Ovary (tissue), 10 donors: ENCODE measurements at places on chromosomes 1 and 21. TPM values are rescaled to one million over a fixed set of nuclear protein-coding genes. Genes with fewer than 3 reads are reported as not detected.

NUDT4B gene
- total RNA-seq, result 34.1 TPM

- peak; percentile 19 for DNase-seq
These were observed 99.3 kb downstream of the FMN2 start for GRCh38 chr1:240190881-240191401.

- DNase-seq, result no peak
These were observed 19.4 kb downstream of the LGALS8 start for GRCh38 chr1:236543065-236543669.

DNA sequence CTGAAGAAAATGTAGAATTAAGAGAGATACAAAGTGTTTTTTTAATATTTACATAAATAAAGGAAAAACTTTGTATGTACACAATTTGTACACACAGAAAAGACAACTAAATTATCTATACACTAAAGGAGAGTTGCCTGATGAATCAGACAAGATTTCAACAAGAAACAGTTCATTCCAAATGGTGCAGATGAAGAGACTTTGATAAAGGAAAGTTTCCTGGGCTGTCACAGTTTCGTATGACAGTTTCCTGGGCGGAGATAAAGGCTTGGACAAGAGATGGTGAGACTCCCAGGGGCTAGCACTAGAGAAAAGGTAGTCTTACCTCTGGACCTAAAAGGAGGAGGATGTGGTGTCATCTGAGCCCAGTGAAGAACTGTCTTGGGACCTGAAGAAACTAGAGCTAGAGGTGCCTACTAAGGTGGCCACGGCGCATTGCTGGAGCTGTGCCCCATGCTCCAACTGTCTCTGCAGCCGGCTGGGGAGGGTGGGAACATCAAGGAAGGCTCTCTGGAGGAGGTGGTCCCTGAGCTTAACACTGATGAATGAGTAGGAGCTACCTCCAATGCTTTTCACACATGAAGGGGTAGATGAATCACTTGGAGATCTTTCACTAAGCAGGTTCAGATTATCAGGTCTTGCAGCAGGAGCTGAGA is 32.2 kb downstream of the ETS2 start:
- no peak for DNase-seq

DNA sequence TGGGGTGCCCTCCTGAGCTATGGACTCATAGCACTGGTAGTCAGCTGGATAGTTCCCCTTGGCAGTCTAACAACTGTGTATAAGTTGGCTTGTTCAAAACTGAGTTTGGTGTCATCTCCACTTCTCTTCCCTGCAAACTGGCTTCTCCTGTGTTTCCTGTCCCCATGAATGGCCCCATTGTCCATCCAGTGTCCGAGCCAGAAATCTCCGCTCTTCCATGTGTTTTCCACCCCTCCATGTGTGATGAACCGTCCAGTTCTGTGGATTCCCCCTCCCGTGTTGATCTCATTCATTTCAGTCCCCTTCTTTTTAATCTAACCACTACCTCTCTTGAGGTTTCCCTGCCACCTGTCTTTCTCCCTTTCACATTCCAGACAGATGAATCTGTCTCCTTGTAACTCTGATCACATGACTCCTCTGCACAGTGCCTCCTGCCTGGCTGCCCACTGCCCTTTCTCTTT is 195.7 kb downstream of the ROR1 start:
- no peak for DNase-seq

- DNase-seq, result no peak
These were observed 20.3 kb downstream of the RHBG start for GRCh38 chr1:156389311-156389710.

DNA sequence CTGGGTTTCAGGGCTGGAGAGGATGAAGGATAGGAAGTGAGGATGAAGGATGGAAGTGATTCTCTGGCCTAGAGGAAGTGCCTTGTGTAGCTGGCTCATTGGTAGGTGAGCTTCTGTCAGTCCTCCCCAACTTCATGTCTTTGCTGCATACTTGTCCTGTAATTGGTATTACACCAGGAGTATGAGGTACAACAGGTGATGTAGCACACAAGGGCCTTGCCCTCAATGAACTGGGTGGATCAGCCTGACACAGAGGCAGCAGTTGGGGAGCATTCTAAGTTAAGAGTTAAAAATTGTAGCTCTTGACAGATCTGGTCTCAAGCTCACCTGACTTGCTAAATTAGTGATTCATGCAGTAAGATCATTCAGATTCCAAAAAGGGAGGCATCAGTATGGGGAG is 37.9 kb upstream of the CACNA1E start:
- no peak for DNase-seq

GRCh38 chr1:185441605-185442004 is 124.6 kb upstream of the IVNS1ABP start:
- no peak for DNase-seq

DNA sequence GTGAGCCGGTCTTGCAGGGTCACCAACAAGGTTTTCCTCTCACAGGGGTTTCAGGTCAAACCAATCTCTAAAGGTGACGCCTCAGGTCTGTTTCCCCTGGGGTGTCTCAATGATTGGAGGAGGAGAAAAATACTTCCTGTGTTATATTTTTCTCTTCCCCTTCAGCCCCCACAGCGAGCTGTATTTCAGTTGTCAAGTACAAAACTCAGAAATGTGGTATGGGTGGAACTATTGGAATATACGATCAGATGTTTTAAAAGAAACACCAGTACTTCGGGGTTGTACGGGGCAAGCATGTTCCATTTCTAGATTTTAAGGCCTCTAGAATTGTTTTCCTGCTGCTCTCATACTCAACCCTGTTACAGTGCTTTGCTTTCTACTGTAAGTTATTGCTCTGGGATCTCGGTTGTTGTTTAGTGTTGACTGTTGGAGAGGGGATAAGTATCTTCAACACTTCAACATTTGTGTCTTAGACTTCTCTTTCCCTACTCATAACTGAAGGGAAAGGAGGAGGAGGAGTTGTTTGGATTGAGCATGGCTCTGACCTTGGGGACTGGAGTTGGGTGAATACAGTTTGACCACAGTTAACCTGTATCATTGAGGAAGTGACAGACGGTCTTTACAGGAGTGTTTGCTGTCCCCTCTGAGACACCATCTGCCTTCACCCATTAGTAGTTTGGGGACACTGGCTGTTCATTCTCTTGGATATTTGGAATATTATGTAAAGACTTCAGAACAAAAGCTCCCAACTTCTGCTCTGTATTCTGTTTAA is 2.0 kb downstream of the MAPKAPK2 start:
- DNase-seq, result no peak

- DNase-seq, result no peak
These were observed 159.7 kb upstream of the CXADR start for GRCh38 chr21:17352996-17353655.

KDF1 gene
- total RNA-seq, result 0.60 TPM

FAM110D gene
- 3.6 TPM for total RNA-seq

DNA sequence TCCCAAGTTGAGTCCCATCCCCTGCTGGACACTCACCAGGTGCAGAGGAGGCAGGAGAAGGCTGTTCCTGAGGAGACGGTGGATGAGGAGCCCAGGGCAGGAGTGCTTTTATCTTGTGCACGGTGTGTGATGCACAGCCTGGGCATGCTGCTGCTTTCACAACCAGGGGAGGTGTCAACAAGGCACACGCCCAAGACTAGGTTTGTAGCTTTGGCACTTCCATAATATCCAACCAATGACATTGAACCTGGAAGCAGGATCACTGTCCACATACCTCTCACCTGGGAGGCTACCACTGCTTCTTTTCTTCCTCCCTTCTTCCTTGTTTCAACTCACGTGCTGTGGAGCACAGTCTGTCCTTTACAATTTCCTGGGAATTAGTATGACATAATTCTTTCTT is at the start of gene LCE3D:
Gene LCE3D, minus strand, starts transcription at position 84 of the 400 bp plus-strand sequence. CDS start 580 bp downstream, outside the sequence.
- no peak for DNase-seq

DNA sequence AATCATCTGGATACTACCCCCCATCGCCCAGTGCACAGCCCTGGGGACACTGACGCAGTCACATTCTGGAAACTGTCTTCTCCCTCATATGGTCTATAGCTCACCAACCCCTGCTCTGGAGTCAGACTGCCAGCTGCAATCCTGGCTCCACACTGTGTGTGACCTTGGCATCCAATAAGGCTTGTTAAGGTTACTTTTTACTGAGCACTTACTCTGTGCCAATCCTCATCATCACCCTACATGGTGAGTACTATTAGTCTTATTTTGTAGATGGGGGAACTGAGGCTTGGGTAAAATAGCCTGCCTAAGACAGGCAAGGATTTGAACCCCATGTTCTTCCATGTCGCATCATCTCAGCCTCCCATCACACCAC is 34.9 kb downstream of the AHDC1 start:
- DNase-seq, result no peak
